ENCODE measurements at places on chromosomes 11 and 22.

- DNase-seq, result no peak
Measured at GRCh38 chr22:32605576-32605975, 131.0 kb downstream of the FBXO7 start.

GRCh38 chr11:60498853-60499252, 6.3 kb downstream of the MS4A12 start:
- no peak for DNase-seq

DNA sequence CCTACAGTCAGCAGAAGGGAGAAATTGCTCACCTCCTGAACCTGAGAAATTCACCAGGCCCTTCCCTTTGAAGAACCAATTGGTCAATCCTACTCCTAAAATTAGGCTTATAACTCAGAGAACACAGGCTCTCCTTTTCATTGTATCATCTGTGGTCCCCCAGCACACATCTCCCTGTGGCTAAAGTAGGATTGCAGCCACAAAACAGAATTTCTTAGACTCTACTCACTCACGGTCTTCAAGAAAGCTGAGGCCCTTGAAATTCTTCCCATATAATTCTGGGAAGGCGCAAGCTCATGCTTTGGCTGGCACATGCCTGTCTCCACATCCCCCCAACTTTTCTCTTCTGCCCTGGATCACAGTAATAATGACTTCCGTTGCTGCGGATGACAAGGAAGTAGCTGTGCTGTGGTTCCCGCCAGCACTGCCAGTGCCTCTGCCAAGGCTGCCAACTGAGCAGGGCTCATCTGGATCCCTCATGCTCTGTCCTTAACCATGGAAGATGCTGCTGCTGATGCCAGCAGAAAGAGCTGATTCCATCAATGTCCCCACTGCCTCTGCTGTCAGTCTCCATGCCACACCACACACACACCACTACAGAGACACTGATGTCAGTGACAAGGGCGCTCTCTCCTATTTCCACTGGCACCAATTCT, 200.6 kb upstream of the POU2AF2 start:
- no peak for DNase-seq

- DNase-seq, result no peak
Measured at GRCh38 chr11:67408437-67409200, 4.7 kb downstream of the TBC1D10C start.

DNA sequence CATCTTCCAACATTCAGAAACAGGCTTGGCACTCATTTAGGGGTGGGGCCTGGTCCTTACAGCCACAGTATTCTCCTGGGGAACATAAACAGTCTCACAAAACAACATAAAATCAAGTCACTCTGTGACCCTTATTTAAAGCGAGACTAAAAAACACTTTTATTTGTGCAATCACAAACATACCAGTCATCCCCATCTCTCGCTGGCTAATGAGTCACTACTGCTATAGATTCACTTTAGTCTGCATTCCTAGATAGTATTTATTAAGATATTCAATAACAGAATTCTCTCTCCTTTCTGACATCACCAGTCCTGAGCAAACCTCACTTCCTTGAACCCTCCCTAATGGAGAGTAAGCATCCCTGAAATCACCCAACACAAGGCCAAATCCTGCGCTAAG, 68.0 kb downstream of the ZBTB44 start:
- no peak for DNase-seq

- DNase-seq, result no peak
Measured at GRCh38 chr11:89922195-89922660, at the start of gene TRIM49D1. Gene TRIM49D1 (minus strand): TSS chr11:89922245. CDS start chr11:89917710, 4,535 bp downstream.

DNA sequence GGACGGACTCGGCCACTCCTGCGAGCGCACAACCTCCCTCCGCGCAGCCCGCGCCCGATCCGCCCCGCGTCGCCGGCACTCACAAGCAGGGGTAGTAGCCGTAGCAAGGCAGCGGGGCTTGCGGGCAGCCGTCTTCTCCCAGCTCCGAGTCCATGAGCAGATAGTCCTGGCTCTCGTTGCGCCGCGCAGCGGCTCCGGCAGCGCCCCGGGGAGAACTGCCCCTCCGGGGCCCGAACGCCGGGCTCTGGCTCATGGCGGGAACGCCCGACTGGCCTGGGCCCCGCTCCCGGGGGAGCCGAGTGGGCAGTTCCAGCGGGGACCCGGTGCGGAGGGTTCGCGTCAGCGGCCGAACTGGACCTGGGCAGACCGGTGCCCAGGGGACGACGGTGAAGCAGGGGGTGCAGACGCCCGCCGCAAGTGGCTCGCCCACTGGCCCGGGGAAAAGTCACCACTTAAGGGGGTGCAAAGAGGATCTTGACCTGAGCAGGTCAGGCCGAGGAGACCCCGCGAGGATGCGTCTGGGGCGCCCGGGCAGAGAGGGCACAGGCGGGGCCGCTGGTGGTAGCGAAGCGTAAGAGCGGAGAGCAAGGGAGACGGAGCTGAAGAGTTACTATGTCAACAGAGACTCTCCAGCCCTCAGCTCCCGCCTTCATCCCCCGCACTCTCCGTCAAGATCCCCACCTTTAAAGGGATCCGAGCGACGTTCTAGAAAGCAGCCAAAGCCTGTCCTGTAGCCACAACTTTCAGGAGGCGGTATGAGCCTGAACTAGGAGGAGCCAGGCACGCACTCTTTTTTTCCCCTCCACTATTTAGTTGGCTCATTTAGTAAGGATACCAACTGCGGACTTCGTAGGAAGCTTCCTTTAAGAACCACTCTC, at the start of gene TRPC6:
Gene TRPC6 (minus strand): TSS at position 757 of the 878 bp plus-strand sequence. CDS start 504 bp downstream, at position 253.
- DNase-seq, result no peak

DNA sequence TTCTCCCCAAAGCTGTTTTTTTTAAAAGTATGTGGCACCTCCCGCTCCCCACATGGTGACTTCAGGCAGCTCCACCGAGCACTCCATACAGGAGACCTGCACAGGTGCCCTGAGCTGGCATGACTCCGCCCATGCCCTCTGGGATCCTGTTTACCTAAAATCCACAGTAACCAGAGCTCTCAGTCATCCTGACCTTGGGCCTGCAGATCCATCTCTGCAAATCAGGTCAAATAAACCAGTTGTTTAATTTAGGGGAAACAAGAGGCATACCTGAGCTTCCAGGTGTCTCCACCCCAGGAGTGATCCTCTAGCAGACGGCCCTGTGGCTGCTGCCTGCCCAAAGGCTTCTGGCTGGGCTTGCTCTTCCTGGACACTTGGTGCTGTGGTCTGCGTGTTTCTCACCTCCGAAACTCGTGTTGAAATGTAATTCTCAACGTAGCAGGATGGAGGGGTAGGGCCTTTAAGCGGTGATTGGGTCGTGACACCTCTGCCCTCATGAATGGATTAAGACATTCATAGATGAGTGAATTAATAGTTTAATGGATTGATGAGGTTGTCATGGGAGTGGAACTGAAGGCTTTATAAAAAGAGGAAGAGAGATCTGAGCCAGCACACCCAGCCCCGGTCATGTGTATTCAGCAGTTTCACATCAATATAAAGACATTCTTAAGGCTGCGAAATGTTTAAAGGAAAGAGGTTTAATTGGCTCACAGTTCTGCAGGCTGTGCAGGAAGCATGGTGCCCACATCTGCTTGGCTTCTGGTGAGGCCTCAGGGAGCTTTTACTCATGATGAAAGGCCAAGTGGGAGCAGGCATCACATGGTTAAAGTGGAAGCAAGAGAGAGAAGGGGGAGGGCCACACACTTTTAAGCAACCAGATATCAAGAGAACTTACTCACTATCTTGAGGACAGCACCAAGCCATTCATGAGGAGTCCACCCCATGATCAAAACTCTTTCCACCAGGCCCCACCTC, 34.1 kb downstream of the LINC01488 start:
- DNase-seq, result no peak

GRCh38 chr11:94790661-94791180, 22.6 kb downstream of the AMOTL1 start:
- no peak for DNase-seq

DNA sequence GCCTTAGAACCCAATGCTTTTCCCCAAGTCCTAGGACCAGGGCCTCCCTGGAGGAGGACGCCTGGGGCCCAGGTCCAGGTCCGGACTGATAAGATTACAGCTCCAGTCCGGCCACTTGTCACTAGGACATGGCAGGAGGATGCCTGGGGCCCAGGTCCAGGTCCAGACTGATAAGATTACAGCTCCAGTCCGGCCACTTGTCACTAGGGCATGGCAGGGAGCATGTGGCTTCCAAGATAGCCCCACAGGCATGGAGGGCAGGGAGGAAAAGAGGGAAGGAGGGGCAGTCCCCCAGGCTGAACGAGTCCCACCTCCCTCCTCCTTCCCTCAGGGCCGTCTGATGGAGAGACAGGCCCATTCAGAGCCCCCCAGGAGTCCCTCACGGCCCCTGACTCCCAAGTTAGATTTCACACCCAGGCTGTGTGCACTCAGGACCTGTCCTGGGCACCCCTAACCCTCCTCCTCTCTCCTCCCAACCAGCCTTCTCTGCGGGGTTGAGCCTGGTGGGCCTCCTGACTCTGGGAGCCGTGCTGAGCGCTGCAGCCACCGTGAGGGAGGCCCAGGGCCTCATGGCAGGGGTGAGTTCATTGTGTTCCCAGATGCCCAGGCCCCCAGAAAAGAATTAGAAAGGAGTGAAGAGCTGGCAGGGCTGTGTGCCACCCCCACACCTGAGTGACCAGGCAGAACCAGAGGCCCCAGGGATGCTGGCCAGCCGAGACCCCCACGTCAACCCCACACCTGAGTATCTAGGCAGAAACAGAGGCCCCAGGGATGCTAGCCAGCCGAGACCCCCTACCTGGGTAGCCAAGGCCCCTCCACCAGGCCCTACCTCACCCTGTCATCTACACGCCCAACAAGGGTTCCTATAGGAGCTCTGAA, 2.1 kb downstream of the TSPAN32 start:
- no peak for DNase-seq

- no peak for DNase-seq
Measured at GRCh38 chr11:71171576-71171975, 80.8 kb downstream of the SHANK2 start.

- DNase-seq, result no peak
Measured at GRCh38 chr11:20037396-20038153, 122.7 kb downstream of the DBX1 start.

DNA sequence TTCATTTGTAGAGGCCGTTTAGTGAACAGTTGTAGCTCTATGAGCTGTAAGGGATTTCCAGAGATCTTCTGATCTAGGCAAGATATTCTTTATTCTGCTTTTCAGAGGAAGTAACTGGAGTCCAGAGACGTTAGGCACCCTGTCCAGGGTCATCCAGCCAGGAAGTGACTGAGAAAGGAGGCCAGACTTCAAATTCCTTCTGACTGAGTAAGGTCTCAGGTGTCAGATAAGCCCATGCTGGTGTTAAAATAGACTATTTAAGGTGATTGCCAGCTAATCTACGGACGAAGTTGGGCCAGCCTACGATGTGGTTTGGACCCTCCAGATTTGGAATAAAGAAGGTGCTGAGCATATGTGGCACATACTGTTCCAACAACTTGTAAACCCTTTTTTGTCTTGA, 54.6 kb downstream of the GRIK4 start:
- no peak for DNase-seq

Data from AG09319 (cell line).